ENCODE measurements at places on chromosomes 12 and 14.

DNA sequence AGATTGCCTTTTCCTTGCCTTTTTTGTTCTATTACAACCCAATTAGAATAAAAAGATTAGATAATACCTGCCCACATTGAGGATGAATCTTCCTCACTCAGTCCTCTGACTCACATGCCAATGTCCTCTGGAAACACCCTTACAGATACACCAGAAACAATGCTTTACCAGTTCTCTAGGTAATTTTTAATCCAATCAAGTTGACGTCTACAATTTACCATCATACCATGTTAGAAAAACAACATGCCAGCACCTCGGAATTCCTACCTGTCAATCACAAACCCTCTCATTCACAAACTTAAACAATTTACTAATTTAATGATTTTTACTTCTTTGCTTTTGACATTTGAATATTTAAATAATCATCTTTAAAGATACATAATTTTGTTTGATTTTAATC lies 953.8 kb downstream of the TRHDE start:
- DNase-seq, result no peak

DNA sequence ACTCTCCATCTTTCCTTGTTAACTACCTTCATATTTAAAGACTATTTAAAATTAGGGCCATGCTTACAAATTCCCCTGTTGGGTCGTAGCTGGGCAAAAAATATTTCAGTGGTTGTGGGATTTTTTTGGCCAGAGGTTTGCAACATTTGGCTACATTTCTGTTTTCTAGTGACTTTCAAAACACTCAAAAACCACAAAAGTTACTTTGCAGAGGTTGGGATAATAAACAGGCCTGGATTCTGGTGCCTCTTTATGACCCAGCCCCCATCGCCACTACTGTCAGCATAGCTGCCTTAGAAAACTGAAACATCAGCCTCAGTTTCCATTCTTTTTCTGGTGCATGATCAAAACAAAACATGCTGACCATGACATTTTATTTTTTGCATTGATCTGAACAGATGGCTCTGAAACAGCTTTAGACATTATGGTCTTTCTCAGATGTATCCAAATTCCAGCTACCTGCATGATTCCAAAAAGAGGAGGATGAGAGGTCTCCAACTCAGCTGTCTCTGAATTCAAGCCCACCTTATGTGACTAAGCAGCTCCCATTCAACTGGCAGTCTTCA lies 5.2 kb downstream of the DPF3 start:
- no peak for DNase-seq

GRCh38 chr12:52794479-52795331 lies 1.2 kb downstream of the KRT3 start:
- no peak for DNase-seq

DNA sequence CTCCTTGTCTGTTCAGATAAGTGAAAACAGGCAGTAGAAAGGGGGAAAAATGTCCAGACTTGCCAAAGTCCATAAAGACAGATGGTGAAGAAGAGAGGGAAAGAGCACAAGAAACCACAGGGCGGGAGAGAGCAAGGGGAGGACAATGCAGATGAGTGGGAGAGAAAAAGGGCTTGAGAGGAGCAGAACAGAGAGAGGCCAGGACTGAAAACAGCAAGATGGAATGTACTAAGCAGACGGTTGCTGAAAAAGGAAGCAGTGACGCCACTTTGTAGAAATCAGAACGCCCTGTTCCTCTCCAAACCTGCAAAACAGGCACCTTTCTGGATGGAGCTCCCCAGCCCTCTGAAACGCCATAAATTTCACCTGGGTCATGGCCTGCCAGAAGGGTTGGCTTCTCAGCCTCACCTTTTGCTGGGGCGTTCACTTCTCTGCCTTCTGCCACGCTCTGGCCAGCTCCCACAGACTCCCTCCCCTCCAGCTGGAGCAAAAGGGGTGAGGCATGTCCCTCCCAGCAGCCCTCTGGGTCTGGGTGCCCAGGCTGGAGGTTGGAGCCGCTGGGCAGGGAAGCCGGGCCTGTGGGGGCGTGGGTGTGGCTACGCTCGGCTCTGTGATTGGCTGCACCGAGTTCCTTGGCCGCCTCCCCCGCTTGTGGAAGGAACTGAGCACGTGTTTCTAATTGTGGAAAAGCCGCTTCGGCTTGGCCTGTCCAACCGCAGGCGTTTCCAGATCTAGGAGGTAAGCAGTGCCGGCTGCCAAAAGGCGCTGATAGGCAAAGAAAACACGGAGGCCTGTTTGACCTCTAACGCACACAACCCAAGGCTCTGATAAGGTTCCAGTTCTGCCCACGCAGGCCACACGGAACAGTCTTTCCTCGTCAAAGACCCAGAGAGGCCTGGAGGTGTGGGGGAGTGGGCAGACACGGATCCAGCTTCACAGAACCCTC lies 29.3 kb downstream of the SLC7A8 start:
- DNase-seq, result no peak

Measured in NCI-H774 (cell line).